ENCODE measurements at places on chromosomes 16 and 17.

DNA sequence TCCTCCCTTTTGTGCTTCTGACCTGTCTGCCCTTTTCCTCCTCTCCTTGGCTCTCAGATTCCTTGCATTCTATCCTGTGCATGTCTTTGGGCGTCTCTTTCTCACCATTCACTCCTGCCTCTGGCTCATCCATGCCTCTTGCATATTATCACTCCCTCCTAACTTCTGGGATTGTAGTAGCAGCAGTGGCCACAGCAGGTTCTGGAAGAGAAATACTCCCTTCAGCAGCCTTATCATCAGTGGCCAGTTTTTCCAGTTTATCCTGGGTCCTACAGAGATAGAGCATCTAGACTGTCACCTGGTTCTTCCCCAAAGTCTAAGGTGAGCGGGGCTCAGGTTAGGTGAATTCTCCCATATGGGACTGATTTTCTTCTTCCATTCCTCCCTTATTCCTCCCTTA is 354.0 kb upstream of the CCL2 start:
- DNase-seq, result no peak

GRCh38 chr16:67873435-67874370 is 851 bp downstream of the EDC4 start:
- no peak for DNase-seq

DNA sequence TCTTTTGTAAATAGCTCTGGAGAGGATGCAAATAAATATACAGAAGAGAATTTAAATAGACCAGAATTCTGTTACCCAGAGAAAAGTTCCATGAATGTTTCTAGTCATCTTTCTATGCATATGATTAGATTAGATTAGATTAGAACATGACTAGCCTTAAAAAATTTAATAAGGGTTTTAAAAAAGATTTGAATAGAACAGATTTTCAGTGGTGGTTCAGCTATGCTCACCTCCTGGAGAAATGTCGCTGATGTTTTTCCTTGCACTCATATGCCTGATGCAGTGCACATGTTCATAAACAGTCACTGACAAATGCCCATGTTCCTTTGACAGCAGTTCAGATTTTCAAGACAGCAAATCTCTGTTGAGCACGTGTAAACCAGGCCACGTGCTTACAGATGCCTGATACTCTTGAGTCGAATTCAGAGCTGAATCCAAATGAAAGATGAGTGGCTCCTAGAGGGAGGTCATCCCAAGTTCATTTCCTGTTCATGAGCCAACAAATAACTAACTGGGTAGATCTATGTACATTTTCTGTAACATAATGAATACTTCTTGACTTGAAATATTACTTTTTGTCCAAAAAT is 19.9 kb upstream of the RAB11FIP4 start:
- DNase-seq, result no peak

- peak; percentile 62 for DNase-seq
Measured at GRCh38 chr17:77829843-77830799, 128.4 kb upstream of the TNRC6C start.

- DNase-seq, result no peak
Measured at GRCh38 chr16:70692130-70692872, 6.4 kb upstream of the MTSS2 start.

DNA sequence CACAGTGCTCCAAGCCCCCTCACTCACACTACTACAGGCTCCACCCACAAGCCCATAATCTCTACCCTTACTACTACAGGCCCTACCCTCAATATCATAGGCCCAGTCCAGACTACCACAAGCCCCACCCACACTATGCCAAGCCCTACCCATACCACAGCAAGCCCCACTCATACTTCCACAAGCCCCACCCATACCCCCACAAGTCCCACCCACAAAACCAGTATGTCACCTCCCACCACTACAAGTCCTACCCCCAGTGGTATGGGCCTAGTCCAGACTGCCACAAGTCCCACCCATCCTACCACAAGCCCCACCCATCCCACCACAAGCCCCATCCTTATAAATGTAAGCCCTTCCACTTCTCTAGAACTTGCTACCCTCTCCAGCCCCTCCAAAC is 13.8 kb downstream of the RIPOR1 start:
- DNase-seq, result no peak

- DNase-seq, result peak; percentile 19
Measured at GRCh38 chr17:60525328-60525684, 736 bp downstream of the APPBP2 start.

DNA sequence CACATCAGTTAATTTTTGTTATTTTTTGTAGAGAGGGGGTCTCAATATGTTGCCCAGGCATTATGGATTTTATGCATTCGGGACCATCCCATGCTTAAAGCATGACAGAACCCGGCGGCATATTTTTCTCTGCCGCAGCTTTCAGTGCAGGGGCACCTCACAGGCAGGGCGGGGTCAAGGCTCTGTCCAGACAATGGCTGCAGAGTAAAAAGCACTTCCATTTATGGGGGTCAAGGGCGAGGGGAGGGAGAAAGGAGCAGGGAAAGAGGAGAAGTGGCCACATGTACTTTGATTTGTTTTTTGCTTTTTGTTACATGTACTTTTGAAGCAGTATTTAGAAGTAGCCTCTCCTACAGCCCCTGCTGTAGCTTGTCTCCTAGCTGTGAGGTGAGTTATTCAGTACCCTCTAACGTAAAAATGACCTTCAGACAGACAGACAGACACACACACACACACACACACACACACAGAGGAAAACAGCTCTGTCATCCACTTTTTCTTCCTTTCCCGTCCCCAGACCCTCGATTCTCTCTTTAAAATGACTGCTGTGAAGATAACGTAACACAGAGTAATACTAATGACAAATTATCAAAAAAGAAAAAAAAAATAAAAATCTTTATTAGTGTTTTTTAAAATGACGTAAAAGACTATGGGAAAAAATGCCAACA is 856 bp upstream of the SCPEP1 start:
- no peak for DNase-seq

GRCh38 chr16:17069681-17070080 is 401.1 kb downstream of the XYLT1 start:
- DNase-seq, result no peak

- no peak for DNase-seq
Measured at GRCh38 chr16:15403392-15403995, 7.9 kb downstream of the MPV17L start.

DNA sequence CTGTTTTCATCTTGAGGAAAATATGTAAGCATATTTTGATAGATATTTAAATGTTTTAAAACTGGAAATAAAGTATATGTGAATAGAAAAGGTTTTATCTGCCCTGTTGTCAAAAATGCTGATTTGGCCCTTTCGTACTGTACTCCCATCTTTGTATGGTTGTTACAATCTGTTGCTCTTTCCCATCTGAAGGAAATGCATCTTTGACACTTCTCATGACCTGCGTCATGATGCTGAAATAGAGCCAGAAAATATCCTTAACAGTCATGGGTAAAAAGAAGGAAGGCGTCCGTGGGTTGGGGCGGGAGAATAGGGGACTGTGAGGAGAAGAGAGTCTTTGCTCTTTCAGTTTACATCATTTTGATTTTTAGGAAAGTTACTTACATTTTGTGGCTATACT is 327.7 kb downstream of the BCAS3 start:
- DNase-seq, result no peak

DNA sequence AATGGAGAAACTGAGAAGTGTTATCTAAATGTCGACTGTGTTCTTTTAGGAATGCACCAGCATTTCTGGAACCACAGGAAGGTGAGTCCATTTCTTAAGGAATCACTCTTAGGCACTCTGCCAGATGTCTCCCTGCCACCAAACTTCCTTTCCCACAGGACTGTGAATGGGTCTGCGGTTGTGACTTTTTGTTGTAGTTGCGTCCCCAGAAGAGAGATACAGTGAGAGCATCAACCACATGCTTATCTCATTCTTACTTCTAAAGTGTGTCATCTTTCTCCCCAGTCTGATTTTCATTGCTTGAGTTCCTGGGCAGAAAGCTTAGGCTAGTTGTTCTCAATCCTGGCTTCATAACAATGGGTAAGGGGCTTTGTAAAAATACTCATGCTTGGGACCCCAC is 13.4 kb downstream of the ITPRIPL2 start:
- no peak for DNase-seq

DNA sequence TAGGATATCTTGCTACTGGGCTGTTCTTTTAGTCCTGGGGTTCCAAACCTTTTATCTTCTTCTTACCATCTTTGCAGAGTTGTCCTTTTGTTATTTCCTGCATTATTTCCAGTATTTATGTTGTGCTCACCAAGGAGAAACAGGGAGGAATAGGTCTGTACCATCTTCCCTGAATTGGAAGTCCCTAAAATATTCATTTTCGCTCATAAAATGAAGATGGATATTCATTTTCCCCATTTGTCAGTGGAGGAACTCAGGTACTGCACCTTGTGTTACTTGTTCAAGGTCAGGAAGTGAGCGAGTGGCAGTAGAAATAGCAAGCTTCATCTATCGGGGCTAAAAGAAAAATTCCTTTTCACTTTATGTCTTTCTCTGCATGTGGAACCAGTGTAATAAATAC is 989.7 kb downstream of the CDH11 start:
- no peak for DNase-seq

GRCh38 chr16:78778101-78779004 is 678.9 kb downstream of the WWOX start:
- no peak for DNase-seq
